Osteocyte (in vitro differentiated cells): ENCODE measurements at places on chromosomes 4 and X.

GRCh38 chrX:51336584-51336983, 4.0 kb downstream of the NUDT10 start:
- DNase-seq: no peak

DNA sequence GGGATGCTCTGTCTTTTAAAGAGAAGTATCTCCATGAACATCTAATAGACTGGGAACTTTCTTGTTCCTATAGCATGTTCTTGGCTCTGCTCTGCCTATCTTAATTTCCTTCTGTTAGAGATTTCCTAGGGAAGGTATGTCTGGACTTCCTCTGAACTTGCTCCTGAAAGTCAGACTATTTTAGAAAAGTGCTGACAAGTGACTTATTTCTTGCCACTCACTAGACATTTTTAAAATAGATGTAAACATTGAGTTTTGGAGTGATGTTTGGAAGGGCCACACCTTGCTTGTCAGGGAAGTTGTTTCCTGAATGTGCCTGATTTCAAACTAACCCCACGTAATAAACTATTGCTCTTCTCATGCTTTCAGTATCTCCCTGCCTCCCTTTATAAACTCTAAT, 62.4 kb upstream of the ATP8A1 start:
- no peak for DNase-seq

GRCh38 chr4:21780148-21780547, 168.4 kb downstream of the KCNIP4 start:
- no peak for DNase-seq

- DNase-seq: no peak
These were observed 120.8 kb downstream of the RASL11B start for GRCh38 chr4:52982946-52983340.

GRCh38 chrX:55144697-55145096, 55.9 kb downstream of the PAGE2 start:
- no peak for DNase-seq

- DNase-seq: no peak
These were observed 199.3 kb upstream of the WDFY3 start for GRCh38 chr4:85165808-85166207.

- no peak for DNase-seq
These were observed 190.7 kb upstream of the CLNK start for GRCh38 chr4:10875144-10875799.

DNA sequence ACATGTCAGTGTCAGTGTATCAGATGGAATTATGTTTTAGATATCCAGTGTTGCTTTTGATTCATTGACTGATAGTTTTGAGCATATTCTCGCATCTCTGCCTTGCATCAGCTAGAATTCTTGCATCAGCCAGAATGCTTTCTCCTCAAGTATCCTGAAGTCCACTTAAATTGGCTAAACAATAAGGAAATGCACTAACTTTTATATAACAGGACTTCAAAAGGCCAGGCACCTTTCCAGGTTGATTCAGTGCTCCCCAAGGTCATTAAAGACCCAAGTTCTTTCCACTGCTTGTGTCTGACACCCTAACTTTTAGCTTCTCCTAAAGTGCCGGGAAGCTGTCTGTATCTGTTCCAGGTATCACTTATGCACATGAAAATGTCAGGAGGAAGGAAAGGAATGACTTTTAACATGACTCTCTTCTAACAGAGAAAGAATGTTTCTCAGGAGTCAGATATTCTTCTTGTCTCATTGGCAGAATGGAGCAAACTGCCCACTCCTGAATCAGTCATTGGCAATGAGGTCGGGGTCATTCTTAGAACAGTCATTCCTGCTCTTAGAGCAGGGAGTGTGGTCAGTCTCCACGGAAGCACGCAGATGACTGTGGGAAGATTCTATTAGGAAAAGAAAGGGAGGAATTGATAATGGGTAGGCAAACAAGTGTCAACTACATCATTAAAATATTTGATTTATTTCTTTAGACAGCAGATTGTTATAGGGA, 92.9 kb upstream of the TLL1 start:
- DNase-seq: no peak

GRCh38 chr4:80185787-80186548, 11.3 kb upstream of the PRDM8 start:
- no peak for DNase-seq

GRCh38 chrX:155056877-155057792, 13.8 kb downstream of the CMC4 start:
- DNase-seq: no peak

- DNase-seq: no peak
These were observed 13.0 kb downstream of the SLIT2 start for GRCh38 chr4:20264688-20265087.

DNA sequence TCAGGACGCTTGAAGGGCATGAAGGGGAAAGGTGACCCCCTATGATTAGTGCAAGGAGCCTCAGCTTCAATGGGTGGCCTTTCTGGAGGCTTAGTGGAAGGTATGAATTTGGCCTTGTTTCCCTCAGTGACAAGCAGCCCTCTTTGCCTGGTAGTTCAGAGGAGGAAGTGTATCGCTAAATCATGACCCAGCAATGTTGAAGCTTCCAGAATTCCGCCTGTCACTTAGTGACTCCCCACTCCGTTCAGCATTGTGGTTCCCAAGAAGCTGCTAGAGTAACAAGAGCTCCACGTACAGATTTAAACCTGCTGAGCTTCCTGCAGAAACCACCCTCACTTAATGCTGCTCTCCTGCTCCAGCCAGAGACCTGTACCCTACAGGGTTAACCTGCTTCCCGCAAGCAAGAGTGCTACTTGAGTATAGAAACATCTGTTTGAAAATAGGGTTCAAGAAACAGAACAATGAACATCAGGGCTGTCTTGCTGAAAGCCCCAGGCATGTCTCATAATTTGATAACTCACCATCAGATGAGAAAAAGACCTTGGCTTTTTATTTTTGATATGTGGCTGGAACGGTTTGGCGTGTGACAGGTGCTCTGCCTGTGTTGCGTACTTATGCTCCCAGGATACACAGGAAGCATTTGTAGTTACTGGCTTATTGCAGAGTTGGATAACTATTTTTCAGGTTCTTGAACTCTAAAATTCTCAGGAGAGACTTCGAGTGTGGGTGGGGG, 105.2 kb downstream of the UCHL1 start:
- DNase-seq: no peak

- DNase-seq: no peak
These were observed 57.4 kb upstream of the CLCN4 start for GRCh38 chrX:10099411-10099810.

DNA sequence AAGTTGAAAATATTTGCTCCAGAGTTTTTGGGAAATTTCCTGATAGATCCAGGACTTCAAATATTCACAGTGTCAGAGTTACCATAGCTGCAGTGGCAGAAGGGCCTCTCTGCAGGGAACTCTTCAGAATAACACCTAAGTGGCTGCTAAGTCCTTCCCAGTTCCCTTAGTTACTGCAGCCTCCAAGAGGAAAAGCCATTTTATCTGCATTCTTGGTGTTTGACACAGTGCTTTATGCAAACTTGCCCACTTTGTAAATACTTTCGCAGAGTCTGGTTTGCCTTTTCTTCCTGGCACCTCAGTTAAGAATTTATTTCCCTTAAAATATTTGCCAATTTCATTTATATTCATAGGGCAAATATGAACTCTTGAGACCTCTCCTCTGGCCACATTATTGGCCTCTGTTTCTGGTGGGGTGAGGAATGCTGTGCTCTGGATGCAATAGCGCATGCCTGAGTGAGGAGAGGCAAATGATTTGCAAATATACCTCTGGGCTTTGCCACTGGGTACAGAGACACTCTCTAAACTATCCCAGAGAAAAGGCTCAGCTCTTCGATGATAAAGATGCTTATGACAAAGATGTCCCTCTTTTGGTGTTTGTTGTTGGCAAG, 566.3 kb upstream of the NR3C2 start:
- no peak for DNase-seq

DNA sequence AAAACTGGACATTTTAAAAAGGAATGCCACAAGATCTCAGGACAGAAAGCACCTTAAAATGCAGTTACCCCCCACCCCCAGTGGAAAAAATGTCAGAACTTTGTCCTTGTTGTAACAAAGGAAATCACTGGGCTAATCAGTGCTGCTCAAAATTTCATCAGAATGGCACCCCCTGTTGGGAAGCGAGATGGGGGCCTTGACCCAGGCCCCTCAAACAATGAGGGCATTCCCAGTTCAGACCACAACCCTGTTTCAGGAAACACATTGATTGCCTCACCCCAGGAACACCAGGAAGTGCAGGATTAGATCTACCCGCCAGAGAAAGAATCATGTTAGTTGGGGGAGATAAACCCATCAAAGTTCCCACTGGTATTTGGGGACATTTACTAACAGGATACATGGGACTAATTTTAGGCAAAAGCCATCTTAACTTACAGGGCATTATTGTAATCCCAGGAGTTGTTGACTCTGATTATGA, 16.4 kb downstream of the SPIN2B start:
- no peak for DNase-seq

GRCh38 chrX:10111364-10112148, 45.2 kb upstream of the CLCN4 start:
- DNase-seq: no peak

DNA sequence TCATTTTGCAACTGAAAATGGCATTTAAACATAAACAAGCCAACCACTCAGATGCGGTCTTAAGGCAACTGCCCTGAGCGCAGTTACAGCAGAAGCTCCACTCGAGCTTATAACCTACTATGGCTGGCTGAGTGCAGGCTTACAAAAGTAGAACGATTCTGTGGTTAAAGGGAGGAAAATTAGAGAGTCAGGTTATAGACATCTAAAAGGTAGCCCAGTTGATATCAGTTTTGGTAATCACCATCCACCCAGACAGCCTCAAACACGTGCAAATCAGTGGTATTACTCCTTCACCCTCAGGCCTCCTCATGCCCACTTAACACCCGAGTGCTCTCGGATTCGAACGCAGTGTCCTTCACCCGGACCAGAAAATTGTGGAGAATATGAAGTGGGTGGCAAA, 3.1 kb downstream of the LEF1 start:
- no peak for DNase-seq

DNA sequence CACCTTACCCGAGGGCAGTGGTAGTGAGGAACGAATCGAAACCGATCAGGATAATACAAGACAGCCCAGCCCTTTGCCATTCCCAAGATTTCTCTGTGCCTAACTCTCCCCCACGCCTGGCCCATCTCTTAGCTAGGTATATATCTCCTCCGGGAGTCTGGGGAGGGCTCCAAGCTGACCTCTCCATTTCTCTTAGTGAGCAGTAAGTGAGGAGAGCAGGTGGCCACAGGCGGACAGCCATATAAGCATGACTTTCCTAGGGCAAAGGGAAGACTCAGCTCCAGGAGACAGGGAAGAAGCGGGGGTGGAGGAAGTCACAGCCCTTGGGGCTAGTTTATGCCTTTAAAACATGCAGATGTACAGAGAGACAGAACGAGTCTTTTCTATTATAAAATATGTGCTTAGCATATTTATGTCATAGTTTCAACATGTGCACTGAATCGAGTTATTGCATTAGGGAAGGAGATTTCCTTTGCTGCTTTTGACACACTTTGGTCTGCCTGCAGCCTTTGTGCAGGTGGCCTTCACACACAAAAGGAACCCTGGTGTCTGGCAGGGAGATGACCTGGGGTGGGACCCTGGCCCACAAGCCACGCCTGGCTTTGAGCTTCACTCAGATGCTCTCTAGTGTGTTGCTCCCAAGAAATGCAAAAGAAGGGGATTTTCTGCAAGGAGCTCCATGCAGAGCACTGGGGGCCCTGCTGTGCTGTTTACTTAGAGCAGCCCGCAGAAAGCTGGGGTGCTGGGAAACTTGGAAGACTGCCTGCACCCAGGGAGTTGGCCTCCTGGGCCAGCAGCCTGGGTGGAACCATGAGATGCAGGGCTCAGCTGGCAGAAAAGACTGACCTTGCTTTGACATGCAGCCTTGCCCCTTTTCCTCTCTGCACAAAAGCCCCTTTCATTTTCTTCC, 613.3 kb downstream of the BCOR start:
- no peak for DNase-seq

DNA sequence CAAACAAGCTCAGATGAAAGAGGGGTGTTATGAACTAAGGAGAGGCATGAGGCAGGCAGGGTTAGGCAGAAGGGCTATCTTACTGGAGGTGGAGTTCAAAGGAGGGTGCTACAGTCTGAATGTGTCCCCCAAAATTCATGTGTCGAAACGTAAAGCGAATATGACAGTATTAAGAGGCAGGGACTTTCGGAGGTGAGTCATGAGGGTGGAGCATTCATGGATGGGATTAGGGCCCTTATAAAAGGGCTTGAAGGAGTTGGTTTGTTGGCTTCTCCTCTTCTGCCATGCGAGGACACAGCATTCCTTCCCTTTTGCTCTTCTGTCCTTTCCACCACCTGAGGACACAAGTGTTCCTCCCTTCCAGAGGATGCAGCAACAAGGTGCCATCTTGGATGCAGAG, 22.9 kb downstream of the APLN start:
- no peak for DNase-seq

DNA sequence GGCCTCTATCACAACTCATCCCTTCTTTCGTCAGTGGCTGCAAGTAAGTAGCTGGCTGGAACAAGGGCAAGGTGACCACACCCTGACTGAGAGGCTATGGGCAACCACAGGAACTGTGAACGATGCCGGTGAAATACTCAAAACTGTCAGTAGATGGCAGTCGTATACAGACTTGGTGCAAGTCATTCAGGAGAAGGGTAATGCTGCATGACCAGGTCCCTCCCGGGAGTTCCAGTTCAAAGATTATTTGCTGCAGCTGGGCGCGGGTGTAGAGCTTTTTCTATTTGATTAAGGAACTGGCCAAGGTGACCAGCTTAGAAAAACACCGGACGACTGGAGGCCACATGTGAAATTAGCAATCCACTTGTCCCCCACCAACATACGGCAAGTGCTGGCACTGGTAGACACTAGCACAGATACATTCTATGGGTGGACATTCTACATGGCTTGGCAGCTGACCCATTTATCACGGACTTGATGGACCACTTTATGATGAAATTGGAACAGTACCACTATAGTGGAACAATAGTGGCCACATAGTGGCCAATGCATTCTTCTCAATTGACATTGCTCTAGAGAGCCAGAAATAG, 726.6 kb downstream of the TRAM1L1 start:
- peak; percentile 89 for DNase-seq

GRCh38 chrX:38694394-38694793, 106.9 kb upstream of the MID1IP1 start:
- DNase-seq: no peak

GRCh38 chr4:13836946-13837912, 209.7 kb upstream of the BOD1L1 start:
- DNase-seq: no peak

DNA sequence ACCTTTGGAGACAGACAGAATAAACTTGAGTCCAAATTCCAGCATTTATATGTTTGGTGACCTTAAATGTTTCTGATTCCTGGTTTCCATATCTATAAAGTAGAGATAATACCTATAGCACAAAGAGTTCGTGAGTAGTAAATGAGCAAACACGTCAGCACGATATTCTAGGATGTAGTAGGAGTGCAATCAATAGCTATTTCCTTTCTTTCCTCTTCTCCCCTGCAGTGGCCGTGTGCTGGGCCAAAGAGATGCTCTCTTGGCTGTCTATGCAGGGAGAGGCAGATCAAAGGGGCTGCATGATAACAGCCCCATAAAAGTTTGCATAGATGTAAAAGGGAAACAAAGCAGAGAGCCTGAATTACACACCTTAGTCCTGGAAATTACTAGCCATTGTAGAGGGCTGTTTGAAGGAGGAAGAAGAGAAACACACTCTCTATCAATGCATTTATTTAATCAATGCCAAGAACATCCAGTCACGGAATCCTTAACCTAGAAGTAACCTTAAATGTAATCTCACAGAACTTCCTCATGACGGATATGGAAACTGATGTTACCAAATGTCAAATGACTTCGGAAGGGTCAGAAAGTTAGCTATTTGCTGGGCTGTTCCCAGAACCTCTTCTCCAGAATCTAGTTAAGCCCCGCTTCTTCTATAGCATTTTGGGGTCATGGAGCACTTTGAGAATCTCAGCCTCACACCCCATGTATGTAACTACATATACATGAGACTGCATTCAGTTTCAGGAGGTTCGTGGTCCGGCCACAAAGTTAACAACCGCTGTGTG, 35.5 kb upstream of the PLAC8 start:
- no peak for DNase-seq
